ENCODE measurements at places on chromosomes 5 and 9. TPM values are rescaled to one million over a fixed set of nuclear protein-coding genes. Genes with fewer than 3 reads are reported as not detected.
A peak's percentile ranks its signal among the peaks of the same experiment; 100 is the strongest.

PLPP7 gene
- 1.1 TPM for total RNA-seq

GRCh38 chr5:42057254-42057690 is 132.2 kb downstream of the FBXO4 start:
- DNase-seq, result no peak
- no peak overlapping the region for H3K27ac ChIP-seq
- H3K4me1 ChIP-seq, result no peaks in the 10 kb centered on the region
- H3K4me3 ChIP-seq, result no peak overlapping the region

- no peak overlapping the region for H3K4me3 ChIP-seq
- no peaks in the 10 kb centered on the region for H3K27me3 ChIP-seq
- DNase-seq, result no peak
- H3K27ac ChIP-seq, result no peak overlapping the region
Observed at GRCh38 chr5:139116100-139116655, 82.0 kb downstream of the SIL1 start.

GRCh38 chr9:78559449-78559885 is 262.5 kb downstream of the PSAT1 start:
- H3K27ac ChIP-seq, result peak overlapping the region; percentile 1
- H3K4me1 ChIP-seq, result peaks cover 9% of the 10 kb centered on the region
- no peak overlapping the region for H3K4me3 ChIP-seq

DNA sequence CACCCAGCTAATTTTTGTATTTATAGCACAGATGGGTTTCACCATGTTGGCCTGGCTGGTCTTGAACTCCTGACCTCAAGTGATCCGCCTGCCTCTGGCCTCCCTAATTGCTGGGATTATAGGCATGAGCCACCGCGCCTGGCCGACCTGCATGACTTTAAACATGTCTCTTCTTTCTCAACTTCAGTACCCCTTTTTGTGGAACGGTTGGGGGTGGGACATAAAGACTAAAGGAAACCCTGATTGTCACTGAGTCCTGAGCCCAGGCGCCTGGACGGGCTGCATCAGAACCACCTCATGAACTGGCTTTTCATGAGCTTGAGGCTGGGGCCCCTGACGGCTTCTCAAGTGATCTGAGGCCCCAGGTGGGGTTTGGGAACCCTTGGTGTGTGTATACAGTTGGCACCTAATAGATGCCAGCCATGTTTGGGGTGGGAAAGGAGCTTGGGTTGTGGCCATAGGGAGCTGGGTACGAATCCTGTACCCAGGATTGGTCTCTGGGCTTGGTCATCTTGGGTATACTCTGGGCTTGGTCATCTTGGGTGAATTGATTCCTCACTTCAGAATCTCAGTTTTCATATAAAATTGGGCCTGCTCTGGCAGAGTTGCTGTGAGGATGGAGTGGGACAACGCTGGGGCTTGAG is 2.2 kb downstream of the GRK6 start:
- no peaks in the 10 kb centered on the region for H3K27me3 ChIP-seq
- H3K27ac ChIP-seq, result no peak overlapping the region
- peak; percentile 50 for DNase-seq
- no peak overlapping the region for H3K4me3 ChIP-seq

DNA sequence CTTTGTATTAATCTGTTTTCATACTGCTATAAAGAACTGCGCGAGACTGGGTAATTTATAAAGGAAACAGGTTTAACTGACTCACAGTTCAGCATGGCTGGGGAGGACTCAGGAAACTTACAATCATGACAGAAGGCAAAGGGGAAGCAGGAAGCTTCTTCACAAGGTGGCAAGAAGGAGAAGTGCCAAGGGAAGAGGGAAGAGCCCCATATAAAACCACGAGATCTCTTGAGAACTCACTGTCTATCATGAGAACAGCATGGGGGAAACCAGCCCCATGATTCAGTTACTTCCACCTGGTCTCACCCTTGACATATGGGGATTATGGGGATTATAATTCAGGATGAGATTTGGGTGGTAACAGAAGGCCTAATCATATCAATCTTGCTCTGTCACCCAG is 60.9 kb upstream of the CHD1 start:
- no peaks in the 10 kb centered on the region for H3K27me3 ChIP-seq
- no peak for DNase-seq
- no peaks in the 10 kb centered on the region for H3K36me3 ChIP-seq
- H3K4me3 ChIP-seq, result no peak overlapping the region

DNA sequence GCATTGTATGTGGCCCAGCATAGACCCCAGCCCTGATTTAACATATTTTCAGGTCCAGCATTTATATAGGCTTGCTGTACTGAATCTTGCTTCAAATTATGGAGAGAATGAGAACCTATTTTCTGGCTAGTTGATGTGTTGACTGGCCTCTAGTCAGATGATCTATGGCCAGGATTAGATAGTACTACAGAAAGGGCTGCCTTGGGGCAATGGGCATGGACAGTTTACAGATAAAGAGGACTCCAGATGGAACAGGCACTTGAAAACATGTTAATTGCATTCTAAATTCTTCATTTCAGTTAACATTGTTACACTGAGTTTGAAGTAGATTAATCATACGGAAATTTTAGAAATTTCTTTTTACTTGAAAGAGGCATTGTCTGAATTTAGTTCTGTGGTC is 61.5 kb downstream of the RAB14 start:
- no peak overlapping the region for H3K4me3 ChIP-seq
- H3K4me1 ChIP-seq, result no peaks in the 10 kb centered on the region
- H3K27ac ChIP-seq, result no peak overlapping the region

DNA sequence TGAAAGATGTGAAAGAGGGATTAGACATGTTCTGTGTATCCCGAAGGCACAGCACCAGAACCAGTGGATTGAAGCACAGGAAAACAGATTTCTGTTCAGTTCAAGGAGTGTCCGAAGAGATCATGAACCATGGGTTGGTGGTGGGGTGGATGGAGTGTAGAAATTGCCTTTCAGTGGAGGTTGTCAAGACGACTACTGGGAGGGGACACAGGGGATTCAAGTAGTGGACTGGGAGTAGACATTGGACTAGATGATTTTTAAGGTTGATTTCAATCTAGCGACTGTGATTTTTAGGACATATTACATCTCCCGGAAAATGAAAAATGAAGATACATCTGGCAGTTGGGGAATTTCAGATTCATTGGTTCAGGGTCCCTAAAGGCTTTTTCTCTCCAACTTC is 35.9 kb upstream of the TNFAIP8 start:
- no peak overlapping the region for H3K4me3 ChIP-seq
- H3K36me3 ChIP-seq, result no peaks in the 10 kb centered on the region
- H3K27ac ChIP-seq, result no peak overlapping the region
- H3K27me3 ChIP-seq, result no peaks in the 10 kb centered on the region
- DNase-seq, result no peak
- H3K4me1 ChIP-seq, result peaks cover 57% of the 10 kb centered on the region

TRPM6 gene
- 0.02 TPM for total RNA-seq

DNA sequence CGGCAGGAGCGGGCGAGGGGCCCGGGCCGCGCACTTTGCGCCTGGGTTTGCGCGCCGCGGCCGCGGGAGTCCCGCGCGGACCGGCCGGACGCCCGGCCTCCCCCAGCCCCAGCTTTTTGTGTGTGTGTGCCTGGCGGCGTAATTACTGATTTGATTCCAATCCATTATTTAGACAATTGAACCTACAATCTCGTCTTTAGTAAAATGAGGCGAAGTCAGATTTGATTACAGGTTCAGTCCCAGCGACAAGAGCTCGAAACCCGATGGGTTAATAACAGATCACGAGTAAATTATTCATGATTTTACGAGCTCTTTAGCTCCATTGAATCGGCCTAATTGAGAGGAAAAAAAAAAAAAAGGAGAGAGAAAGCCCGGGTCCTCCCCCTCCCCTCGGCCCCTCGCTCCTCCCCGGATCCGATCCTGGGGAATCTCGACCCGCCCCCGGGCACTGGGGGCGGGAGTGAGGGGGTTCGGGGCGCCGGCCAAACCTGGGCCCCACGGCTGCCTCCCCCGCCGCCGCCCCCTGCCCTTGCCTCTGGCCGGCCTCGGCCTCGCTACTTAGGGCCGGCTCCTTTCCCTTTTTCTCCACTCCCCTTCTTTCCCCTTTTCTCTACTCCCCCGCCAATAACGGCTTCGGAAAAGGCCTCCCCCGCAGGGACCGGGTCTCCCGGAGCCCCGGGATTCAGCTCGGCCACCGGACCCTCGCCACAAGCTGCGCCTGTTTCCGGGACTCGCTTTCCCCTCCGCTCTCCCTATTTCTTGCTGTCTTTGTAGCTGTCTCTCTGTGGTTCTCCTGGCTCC is 6.6 kb downstream of the LHX2 start:
- DNase-seq, result no peak
- H3K27ac ChIP-seq, result no peak overlapping the region
- H3K4me1 ChIP-seq, result peaks cover 22% of the 10 kb centered on the region

NPR3 gene
- 315 TPM for total RNA-seq

DNA sequence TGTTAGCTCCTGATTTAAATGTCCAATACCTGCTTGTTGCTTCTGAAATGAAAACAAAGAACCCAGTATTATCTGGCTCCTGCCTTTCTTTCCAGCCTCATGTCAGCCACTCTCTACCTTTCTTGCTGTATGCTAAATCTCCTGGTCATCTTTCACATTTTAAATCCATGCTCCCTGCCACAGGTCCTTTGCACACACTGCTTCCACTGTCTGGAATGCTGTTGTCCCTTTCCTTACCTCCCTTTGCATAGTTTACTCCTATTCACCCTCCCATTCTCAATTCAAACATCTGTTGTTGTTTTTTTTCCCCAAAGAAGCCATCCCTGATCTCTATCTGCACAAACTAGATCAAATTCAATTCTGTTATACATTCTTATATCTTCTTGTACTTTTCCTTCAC is 97.0 kb upstream of the NR4A3 start:
- no peak overlapping the region for H3K4me3 ChIP-seq
- H3K27me3 ChIP-seq, result peaks cover 2% of the 10 kb centered on the region
- H3K36me3 ChIP-seq, result no peaks in the 10 kb centered on the region
- no peak for DNase-seq
- H3K27ac ChIP-seq, result no peak overlapping the region

- no peaks in the 10 kb centered on the region for H3K4me1 ChIP-seq
- no peaks in the 10 kb centered on the region for H3K36me3 ChIP-seq
- no peak overlapping the region for H3K4me3 ChIP-seq
- no peak overlapping the region for H3K27ac ChIP-seq
Observed at GRCh38 chr5:37896159-37896558, 56.3 kb upstream of the GDNF start.
